Stimulated activated CD8-positive, alpha-beta memory T cell treated with anti-CD3 and anti-CD28 coated beads, Interleukin-2, amount 100 ng/mL, for 1 hour (primary cell): ENCODE measurements at places on chromosomes 6 and 20.

DNA sequence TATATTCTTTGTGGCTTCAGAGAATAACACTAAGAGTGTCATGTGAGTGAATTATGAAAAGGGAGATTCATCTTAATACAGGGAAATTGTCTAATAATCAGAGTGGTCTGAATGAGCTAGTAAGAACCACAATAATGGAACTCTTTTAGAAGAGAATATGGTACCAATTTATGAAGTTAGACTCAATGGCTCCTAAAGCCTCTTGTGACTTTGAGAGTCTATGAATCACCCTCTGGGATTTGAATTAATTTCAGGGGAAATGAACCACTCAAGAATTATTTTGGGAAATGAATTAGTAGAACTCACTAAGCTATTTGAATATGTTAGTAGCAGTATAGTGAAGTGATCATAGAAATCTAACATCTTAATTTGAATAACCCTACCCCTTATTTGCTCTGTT, 14.3 kb downstream of the PCMT1 start:
- no peak for DNase-seq

GRCh38 chr6:18997375-18997826, 610.3 kb downstream of the RNF144B start:
- no peak for DNase-seq

DNA sequence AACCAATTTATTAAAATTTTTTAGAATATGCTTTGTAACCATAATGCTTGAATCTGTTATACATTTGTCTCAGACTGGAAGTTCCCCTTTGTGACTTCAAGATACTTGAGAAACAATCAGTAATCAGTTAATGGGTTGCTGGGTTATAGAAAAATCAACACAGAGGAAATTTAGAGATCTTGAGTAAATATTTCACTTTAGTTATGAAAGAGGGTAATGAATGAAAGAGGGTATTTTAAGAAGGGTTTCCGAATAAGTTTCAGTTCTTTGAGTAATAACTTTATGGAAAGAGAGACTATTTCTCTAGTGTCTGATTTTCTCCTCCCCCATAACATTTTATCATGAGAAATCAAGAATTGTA, 21.4 kb downstream of the ZFAND3 start:
- no peak for DNase-seq

DNA sequence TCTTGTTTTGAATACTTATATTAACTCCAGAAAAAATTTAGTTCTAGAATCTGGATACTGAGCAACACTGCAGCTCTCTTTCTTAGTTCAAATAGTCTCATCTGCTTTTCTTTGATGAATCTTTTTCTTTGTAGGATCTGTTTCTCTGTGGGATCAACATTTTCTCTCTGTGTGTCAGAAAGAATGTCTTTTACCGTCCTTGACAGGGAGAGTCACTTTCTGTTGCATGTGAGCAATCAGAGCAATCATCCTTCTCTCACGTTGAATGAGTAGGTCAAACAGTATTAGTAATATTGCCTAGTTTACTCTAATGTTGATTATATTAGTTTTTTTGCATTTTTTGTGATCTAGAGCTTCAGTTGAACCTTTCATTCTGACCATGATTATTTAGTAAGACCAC, 130.9 kb downstream of the TRMT11 start:
- DNase-seq = no peak

DNA sequence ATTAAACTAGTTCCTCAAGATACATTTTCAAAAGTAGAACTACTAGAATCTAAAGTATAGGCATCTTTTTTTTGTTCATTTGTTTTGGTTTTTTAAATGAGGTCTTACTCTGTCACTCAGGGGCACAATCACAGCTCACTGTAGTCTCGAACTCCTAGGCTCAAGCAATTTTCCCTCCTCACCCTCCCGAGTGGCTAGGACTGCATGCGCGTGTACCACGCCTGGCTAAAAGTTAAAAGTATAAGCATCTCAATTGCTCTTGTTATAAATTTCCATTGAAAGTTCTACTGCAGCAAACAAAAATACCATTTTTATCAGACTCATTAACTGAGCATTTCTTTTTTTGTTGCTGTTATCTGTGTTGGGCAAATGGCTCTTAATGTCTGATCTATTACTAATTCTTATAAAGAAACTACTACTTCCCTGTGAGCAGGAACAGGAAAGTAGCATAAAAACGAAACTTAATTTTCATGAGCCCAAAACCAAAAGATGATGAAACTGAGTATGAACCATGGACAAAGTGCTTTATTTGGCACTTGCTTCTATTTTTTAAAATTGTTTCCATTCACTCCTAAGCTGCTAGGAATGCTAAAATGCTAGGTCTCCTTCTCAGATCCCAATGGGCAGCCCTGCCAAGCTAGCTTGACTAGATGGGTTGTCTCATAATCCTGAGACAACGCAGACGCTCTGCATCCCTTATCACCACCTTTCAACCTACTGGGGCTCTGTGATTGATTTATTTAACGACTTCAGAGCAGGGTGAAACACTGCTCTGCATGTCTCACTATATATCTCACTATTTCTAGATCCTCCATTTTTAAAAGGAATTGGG, 36.9 kb downstream of the TRPC4AP start:
- DNase-seq = no peak

- DNase-seq = no peak
Measured at GRCh38 chr6:167543602-167544497, 219.0 kb downstream of the TTLL2 start.

- no peak for DNase-seq
Measured at GRCh38 chr20:44171775-44172571, 15.0 kb downstream of the JPH2 start.

DNA sequence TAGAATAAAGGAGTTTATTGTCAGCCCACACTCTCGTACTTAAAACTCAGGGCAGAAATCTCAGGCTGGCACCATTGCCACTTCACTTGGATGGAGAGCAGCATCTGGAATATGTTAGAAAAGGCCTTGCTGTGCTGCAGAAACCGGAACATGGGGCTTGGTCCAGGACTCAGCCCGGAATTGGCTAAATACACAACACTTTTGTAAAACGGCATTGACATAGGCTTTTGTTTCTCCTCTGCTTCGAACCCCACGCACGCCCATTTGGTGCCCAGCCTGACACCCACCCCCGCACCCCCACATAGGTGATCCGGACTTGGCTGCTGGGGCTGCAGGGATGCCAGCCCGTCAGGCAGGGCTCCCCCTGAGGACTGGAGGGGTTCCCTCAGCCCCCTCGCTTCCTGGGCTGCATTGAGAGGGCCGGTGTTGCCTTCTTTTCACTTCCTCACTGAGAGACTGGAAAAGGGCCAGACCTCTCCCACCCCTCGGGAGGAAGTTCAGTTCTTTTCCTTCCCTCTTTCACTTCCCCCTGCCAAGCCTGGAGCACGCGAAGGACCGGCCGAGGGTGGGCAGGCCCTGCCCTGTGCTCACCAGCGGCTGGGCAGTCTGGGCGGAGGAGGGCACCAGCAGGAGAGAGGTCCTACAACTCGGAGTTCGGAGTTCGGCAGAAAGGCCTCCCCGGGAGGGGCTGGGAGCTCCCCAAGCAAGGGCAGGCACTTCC, 17.9 kb upstream of the CST3 start:
- DNase-seq = no peak

GRCh38 chr6:108734271-108734922, 113.8 kb upstream of the ARMC2 start:
- no peak for DNase-seq

DNA sequence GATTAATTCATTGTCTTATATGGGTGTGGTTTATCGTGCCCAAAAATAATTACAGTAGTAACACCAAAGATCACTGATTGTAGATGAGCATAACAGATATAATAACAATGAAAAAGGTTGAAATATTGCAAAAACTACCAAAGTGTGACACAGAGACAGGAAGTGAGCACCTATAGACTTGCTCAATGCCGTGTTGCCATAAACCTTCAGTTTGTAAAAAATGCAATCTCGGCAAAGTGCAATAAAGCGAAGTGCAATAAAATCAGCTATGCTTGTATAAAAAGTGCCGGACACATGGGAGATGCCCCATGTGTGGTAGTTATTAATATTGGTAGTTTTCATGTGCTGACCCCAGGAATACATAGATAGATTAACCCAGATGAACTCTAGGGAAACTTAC, 192.6 kb downstream of the NRN1 start:
- no peak for DNase-seq

GRCh38 chr6:143961066-143961465, 47.0 kb downstream of the PLAGL1 start:
- no peak for DNase-seq

DNA sequence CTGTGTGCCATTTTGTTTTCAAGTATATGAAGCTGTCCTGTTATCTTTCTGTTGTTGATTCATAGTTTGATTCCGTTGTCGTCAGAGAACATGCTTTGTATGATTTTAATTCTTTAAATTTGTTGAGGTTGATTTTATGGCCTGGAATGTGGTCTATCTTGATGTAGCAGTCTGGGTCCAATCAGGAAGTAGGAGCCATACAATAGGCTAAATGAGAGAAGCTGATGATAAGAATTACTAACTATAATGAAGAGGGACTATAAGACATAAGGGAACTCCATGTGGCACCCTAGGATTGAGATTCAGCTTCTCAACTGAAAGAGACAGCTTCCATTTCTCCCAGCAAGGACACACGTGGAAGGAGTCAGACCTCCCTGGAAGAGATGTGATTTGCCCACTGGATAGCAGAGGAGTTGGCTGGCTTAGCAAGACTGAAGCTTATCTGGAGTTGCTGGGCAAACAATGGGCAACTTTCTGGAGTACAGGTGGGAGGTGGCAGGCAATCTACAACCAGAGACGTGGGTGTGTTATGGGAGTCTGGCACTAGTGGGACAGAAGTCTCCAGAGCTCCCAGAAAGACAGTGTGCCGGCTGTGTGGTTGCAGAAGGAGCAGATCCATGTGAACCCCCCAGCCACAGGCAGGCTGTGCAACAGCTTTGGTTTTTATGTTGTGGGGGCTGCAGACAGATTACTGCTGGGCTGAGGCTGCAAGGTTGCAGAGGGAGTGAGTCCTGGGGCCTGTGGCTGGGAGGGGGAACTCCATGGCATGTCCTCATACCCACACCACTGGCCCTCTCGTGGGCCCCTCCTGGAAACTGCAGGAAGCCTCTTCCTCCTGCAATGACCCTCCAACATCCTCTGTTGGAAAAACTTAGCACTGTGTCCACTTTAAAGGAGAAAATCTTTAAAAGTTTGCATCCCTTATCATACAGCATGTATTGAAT, 7.1 kb downstream of the ZNF831 start:
- DNase-seq = no peak

- no peak for DNase-seq
Measured at GRCh38 chr20:51768759-51769517, 748 bp upstream of the ATP9A start.

DNA sequence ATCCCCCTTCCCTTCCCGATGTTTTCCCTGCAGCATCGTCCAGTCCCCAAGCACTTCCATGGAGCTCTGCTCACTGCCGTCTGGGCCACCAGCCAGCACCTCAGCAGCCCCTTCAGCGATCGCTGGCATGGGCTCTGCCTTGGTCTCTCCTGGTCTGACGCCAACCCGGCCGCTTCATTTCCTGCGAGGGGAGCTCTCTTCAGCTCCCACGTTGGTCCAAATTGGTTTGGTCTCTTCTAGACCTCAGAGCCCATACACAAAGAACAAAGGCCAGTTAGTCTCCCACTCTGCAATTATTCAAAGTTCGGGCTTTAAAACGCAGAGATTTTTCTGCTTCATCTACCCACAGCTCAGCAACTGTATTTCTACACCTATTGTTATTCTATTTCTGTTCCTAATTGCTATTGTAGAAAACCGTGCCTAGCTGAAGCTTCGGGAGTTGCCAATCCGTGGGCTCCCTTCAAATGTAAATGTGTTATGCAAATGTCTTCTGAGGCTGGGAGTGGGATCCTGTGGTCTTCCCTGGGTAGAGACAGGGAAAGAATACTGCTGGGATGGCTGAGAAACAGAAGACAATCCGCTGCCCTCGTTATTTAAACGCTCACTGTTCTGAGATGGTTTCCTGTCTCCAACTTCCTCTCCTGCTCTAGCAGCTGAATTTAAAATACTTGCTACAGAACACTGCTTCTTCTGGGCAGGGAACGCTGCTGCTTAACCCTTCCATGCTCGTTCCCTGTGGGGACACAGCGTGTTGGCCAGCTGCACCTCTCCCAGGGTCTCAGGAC, 154.2 kb upstream of the QKI start:
- no peak for DNase-seq

GRCh38 chr6:137412562-137412961, 81.6 kb downstream of the OLIG3 start:
- DNase-seq = no peak

DNA sequence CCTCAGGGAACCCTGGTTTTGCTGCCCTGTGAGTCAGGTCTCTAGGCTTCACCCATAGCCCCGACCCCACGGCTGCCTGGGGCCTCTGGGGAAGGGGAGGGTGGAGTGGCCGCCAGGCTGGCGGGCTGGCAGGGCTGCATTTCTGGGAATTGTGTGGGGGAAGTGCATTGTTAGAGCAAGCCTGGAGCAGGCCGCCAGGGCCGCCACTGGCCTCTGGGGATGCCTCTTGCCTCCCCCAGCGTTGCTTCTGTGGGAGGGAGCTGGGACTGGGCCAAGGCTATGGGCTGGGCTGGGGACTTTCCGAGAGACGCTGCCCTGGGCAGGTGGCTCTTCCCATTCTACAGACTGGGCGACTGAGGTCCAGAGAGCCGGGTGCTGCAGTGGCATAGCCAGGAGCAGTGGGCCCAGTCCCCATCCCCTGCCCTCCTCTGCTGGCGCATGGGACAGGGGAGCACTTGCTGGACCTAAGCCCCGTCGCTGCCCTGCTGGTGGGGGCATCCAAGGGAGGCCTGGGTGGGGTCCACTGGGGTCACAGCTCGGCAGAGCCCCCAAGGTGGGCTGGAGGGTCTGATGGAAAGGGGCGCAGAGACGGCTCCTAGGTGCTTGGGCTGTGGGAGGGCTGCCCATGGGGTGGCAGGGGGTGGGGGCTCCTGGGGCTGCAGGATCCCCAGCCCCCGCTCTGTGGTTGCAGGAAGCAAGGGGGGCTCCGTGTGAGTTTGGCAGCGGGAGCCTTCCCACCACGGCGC, 6.6 kb upstream of the SOX18 start:
- DNase-seq = no peak

DNA sequence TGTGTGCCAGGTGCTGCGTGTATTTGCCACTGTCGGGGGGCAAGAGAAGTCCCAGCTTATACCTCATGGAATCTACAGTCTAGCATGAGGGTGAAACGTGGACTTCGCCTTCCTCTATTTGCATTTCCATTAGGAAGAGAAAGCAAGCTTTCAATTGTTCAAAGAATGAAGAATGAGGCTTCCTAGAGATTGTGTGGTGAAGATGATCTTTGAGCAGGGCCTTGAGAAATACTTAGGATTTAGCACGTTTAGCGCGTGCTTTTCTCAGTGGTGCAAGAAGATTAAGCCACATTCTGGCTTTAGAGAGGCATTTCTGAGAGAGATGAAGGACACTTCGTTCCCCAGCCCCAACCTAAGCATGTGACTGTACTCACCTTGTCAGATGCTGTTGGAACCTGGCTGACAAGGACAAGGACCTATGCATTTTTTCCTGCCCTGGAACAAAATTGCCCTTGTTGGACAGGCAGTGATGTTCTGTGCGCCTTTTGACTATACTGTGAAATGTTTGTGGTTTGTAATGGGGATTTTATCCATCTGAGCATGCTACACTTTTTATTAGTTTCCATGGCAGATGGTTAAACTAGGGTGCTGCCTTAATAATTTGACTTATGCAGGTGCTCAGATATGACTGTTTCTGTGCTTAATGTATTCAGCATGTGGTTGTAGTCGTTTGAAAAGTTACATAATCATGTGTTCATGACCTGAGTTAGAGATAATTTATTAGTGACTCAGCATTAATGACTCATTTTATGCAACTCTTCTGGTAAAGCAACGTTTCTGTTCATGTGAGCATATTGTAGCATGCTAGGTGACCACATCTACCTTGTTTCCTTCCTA, 10.7 kb downstream of the TULP4 start:
- no peak for DNase-seq
